ENCODE measurements at places on chromosomes 1 and 21.
A peak's percentile ranks its signal among the peaks of the same experiment; 100 is the strongest.

GRCh38 chr1:21232044-21232443 lies 55.3 kb upstream of the EIF4G3 start:
- DNase-seq: peak; percentile 67

DNA sequence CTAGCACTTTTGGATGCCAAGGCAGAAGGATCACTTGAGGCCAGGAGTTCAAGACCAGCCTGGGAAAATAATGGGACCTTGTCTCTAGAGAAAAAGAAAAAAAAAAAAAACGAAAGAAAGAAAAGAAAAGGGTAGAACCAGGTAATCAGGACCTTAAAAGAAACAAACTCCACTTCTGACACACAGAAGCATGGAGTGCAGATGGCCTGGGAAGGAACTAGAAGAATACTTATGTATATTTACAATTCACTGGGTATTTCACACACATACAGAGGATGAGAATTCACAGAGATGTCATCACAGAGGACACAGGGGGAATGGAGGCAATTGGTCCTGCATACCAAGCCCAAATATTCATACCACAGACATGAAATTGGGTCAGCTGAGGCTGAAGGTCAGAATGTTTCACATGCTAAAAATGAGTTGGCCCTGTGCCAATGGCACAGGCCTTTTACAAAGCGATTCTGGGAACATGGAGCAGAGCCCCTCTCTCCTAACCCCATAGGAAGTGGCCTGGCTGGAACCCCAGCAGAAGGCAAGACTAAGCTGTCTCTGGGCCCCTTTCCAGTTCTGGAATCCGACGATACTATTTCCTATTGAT lies 4.4 kb downstream of the B4GALT3 start:
- DNase-seq: no peak

DNA sequence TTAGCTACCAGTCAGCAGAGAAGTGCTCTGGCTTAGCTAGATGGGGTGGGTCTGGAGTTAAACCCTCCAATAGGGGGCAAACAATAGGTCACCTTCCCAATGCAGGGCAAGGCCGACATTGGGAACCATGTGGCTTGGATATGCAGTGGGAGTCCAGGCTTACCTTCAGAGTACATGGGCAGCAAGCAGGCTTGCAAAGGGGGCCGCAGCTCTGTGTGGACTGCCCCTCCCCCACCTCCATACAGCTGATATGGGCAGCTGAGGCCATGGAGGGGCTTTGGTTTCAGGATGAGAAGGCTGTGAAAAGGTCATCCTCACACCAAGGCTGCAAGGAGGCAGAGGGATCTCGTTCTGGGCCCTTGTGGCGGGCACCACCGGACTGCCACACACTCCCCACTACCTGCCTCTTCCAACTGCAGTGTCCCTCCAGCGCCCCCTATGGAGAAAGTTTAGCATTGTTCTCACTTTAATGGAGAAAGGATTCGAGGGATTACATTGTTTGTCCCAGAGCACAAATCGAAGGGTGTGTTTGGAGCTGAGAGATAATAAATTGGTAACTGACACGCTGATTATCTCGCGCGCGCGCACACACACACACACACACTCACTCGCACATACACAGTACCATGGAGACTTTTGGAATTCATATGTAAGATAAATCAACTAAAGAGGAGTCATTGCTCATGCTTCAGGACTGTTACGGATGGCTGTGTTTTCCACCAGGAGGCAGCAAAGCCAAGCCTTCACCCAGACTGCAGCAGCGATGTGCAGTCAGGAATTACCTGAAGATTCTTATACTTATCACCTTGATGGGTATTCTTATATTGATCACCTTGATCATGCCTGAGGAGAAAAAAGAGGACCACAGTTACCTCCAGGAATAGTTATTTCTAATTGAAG lies 7.0 kb upstream of the SMCP start:
- DNase-seq: peak; percentile 3

- no peak for DNase-seq
These were observed 1015.6 kb downstream of the PLA2G4A start for GRCh38 chr1:187844313-187844712.

DNA sequence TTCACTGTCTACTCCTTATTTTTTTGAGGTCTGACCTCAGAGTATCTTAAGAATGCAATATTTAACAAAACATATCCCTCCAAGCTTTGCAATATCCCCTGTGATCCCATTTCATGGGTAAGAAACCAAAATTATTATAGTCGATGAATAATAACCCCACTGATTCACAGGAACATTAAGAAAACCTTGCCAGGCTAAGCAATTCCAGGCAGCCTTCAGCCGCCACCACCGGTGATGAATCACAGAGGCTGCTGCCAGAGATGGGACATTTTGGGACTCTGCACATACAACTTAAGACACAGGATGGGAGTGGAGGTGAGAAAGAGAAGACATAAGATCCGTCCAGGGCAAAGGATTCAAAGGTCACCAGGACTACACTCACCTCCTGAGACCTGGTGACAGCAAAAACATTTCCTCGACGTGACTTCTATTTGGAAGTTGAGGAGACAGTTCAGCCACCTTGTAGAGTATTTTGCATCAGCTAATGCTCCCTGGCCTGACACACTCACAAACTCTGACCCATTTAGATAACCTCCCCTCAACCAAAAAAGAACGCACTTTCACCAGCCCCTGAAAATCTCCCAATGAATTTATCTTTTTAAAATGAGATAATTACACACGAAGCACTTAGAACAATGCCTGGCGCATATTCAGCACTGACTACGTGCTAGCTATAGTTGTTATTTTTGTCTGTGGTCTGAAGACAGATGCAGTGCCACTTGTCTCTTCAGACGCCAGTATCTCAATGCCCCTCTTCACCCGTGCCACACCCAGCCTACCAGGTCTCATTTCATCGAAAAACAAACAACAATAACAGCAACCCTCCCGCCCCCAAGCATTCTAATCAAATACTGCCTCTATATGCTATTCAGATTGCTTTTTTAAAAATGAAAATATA lies 17.8 kb upstream of the OVAAL start:
- DNase-seq: no peak

GRCh38 chr1:89698020-89698560 lies 65.2 kb downstream of the LRRC8C start:
- no peak for DNase-seq

GRCh38 chr1:30763651-30764248 lies 6.2 kb upstream of the LAPTM5 start:
- DNase-seq: peak; percentile 73

DNA sequence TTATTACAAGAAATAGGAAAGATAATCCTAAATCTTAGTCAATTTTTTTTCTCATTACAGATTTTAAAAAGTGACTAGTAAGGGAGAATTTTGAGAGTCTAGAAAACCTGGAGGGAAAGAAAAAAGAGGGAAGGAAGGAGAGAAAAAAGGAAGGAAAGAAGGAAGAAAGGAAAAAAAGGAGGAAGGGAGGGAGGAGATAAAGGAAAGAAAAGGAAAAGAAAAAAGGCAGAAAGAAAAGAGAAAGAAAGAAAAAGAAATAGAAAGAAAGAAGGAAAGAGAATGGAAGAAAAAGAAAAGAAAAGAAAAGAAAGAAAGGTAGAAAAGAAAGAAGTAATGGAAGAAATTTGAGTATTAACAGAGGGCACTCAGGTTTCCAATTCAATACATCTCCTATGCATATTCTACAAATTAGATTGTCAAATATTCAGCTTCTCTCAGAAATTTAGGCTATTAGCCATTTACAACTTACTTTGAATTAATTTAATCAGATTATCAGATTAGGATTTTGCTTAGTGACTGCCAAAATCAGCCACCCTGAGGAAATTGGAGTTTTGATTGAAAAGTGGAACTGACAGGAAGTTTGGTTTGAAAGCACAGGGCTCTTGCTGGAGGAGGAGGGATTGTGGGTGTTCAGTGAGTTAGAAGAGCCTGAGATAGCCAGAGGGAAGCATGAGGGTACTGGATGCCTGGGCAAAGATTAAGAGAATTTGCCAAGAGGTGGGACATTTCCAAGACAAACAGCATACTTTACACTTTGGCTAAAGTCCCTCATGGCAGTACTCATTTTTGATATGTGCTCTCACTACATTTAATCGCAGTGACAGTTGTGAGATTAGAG lies 677.8 kb downstream of the USP25 start:
- no peak for DNase-seq

GRCh38 chr1:3205815-3206214 lies 136.8 kb downstream of the PRDM16 start:
- no peak for DNase-seq

GRCh38 chr1:201341377-201341776 lies 36.1 kb downstream of the TNNT2 start:
- DNase-seq: no peak

- no peak for DNase-seq
These were observed 1.9 kb upstream of the DYRK1A start for GRCh38 chr21:37364722-37365121.

- no peak for DNase-seq
These were observed 4.9 kb upstream of the DMRTA2 start for GRCh38 chr1:50427818-50428779.

DNA sequence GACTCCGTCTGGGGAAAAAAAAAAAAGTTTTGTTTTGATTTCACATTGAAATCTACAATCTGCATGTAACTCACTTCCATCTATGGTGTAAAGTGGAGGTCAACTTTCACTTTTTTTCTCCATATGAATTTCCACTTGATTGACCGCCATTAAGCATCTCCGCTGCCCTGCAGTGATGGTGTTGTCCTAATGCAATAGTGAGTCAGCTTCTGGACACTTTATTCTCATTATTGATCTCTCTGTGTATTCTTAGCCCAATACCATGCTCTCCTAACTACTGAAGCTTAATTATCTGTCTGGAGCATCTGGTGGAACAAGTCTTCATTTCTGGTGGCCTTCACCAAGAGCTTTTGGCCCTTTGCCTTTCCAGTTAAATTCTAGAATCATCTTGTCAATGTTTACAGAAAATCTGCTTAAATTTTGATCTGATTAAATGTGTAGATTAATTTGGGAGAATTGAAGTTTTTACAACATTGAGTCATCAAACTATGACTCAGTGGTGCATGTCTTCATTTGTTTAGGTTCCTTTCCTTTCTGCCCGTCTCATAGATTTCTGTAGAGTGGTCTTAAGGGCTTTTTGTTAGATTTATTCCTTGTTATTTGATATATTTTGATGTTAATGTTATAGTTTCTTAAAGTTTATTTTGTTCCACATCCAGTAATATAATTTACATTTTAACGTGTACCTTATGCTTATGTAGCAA lies 181.5 kb downstream of the PRDM2 start:
- no peak for DNase-seq

DNA sequence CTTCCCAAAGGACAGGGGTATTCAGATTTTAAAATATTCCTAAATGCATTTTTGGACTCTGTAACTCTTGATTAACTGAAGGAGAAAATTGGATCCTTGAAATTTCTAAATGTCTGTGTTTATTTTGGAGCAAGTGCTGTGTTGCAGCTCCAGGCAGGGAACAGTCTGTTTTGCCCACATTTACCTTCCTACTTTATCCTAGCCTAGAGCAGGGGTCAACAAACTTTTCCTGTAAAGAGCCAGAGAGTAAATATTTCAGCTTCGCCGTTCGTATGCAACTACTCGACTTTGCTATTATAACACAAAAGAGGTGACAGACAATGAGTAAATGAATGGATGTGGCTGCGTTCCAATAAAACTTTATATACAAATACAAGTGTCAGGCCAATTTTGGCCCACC lies 402.2 kb downstream of the GPATCH2 start:
- no peak for DNase-seq

DNA sequence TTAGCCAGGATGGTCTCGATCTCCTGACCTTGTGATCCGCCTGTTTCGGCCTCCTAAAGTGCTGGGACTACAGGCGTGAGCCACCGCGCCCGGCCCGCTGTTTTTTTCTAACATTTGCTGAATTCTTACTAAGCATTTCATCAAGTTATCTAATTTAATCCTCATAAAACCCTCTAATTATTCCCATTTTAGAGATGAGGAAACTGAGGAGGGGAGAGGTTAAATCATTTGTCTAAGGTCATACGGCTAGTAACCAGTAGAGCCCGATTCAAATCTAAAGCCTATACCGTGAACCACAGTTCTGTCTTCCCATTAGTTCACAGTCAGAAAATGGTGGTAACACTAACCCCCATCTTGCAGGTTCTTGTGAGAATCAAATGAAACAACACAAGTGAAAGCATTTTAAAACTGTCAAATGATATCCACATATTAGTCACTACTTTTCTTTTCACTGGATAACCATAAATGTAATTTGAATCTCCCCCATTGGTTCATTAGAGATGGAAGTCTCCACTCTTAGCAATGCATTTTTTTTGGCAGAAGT lies 10.6 kb downstream of the HEYL start:
- DNase-seq: no peak

- no peak for DNase-seq
These were observed 13.4 kb downstream of the EPHA2 start for GRCh38 chr1:16142383-16142995.

GRCh38 chr1:12001249-12001917 lies 17.9 kb upstream of the MIIP start:
- no peak for DNase-seq

DNA sequence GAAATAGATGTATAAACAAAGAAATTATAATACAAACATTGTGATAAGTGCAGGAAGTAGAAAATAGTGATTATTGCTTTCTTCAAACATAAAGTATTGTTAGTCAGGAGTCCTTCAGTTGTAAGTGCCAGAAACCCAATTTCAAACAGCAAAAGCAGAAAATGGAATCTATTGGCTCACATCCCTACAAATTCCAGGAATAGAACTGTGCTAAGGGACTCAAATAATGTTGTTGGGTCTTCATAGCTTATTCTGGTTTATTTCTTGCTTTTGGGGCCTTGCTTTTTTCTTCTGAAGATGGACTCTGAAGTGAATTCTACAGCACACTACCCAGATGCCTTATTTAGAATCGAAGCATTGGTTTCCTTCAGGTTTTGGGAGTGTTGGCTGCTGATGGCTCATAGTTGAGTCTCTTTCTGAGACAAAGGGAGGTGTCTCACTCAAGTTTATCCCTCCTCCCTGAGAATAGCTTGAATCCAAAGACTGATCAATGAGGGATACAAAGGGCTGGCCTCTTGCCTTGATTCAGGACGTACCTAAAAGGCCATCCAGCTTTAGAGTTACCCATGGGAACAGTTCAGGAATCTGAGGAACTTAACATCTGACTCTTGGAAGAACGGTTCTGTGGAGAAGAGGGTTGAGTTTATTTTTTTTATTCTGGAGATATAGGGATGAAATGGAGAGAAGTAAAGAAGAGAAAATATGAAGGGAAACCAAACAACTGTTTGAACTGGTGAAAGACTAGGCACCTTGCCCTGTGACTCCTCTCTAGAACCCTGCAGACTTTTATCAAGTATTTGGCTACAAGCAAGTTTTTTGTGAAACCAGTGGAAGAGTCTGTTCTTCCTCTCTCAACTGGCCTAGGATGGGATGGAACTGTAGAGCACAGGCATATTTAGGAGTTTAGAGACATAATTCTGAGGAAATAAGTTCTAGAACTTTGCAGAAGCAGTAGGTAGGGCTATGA lies 39.0 kb upstream of the ATG4C start:
- DNase-seq: no peak

GRCh38 chr1:206608108-206608698 lies 4.1 kb downstream of the EIF2D start:
- no peak for DNase-seq
